Sigmoid colon (tissue), 7 donors: ENCODE measurements at places on chromosomes 2 and 18.

DNA sequence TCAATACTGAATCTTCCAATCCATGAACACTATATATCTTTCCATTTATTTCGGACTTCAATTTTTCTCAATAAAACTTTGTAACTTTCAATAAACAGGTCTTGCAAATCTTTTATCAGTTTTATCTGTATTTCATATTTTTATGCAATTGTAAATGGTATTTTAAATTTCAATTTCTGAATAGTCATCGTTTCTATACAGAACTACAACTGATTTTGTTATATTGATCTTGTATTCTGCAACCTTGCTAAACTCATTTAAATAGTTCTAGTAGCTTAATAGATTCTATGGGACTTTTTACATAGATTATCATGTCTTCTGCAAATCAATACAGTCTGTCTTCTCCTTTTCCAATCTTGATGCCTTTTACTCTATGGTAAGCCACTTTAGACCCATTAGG lies 90.4 kb downstream of the FAM228A start:
- H3K4me3 ChIP-seq, result no peak overlapping the region
- no peaks in the 10 kb centered on the region for H3K27me3 ChIP-seq
- H3K27ac ChIP-seq, result no peak overlapping the region
- peaks cover 50% of the 10 kb centered on the region for H3K36me3 ChIP-seq
- no peak for DNase-seq

DNA sequence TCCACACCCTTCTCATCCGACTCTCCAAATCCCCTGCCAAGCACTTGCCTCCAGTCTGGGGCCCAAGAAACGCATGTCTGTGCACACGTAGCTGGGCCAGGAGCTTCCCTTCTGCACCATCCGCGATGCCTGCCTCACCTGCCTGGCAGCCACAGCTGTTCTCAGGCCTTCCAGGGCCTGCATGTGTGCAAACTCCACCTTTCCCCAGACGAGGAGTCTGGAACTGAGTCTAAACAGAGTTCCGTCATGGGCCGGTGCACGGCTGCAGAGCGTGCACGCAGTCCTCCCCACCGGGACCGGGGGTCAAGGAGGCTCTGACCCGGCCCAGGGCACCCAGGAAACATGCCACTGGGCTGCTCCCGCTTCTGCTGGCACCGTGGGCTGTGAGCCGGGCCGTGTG lies 66.8 kb upstream of the SALL3 start:
- H3K27ac ChIP-seq, result no peak overlapping the region
- no peaks in the 10 kb centered on the region for H3K4me1 ChIP-seq
- H3K27me3 ChIP-seq, result no peaks in the 10 kb centered on the region
- H3K4me3 ChIP-seq, result no peak overlapping the region
- no peaks in the 10 kb centered on the region for H3K36me3 ChIP-seq

DNA sequence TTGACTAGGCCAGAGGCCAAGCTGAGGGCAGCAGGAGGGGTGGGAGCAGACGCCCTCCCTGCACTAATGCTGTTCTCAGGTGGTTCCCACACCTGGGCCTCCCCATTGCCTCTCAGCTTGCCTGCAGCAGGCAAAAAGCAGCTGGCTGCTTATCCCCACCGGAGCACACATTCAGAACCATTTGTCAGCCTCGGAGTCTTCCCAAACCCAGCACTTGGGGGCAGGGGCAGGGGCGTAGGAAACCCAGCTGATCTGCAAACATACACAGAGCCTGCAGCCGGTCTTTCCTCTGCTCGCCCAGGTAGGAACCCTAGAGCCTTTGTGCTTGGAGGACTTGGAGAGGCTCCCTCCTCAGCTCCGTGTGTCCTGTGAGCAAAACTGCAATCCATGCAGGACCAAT lies 249.8 kb downstream of the CYP26B1 start:
- H3K4me1 ChIP-seq, result no peaks in the 10 kb centered on the region
- H3K27ac ChIP-seq, result no peak overlapping the region
- no peak overlapping the region for H3K4me3 ChIP-seq
- no peaks in the 10 kb centered on the region for H3K27me3 ChIP-seq

GRCh38 chr2:152385650-152386049 lies 50.7 kb downstream of the FMNL2 start:
- H3K4me1 ChIP-seq, result no peaks in the 10 kb centered on the region
- DNase-seq, result no peak
- no peak overlapping the region for H3K27ac ChIP-seq
- no peaks in the 10 kb centered on the region for H3K36me3 ChIP-seq
- H3K27me3 ChIP-seq, result no peaks in the 10 kb centered on the region

DNA sequence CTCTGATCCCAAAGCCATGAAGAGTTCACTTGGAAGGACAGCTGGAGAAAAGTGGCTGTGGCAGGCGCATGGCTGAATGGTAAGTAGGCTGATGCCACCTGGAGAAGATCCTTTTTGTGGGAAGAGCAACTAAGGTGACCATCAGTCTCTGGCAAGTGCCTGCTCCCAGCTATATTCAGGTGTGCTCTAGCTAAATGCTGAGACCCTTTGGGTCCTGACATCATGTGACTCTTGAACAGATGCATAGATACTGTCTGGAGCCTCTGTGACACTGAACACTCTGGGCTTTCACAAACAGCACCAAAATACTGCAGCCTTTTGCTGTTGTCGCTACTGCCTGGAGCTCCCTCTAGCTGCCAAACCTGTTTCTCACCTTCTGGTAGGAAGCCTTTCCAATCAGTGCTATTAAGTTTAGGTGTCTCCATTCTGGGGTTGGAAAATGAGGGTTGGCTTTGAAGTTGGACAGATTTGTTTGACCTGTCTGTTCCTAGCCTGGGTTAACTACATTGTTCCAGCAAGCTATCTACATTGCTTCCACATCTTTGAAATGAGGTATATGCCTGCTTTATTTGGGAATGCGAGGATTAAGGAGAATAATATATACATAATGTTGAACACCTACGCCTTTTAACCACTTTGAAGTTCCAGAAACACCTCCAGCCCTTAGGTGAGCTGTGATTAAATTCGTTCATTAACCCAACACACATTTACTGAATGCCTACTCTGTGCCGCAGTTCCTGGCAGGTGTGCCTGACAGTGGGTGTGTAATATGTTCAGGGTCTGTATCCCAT lies 3.1 kb downstream of the EGR4 start:
- H3K27ac ChIP-seq, result no peak overlapping the region
- no peaks in the 10 kb centered on the region for H3K36me3 ChIP-seq
- DNase-seq, result no peak
- peaks cover 35% of the 10 kb centered on the region for H3K27me3 ChIP-seq
- H3K4me1 ChIP-seq, result peaks cover 20% of the 10 kb centered on the region

- DNase-seq, result no peak
- H3K36me3 ChIP-seq, result no peaks in the 10 kb centered on the region
- H3K27ac ChIP-seq, result no peak overlapping the region
Observed at GRCh38 chr18:57113799-57114420, 33.0 kb upstream of the BOD1L2 start.

DNA sequence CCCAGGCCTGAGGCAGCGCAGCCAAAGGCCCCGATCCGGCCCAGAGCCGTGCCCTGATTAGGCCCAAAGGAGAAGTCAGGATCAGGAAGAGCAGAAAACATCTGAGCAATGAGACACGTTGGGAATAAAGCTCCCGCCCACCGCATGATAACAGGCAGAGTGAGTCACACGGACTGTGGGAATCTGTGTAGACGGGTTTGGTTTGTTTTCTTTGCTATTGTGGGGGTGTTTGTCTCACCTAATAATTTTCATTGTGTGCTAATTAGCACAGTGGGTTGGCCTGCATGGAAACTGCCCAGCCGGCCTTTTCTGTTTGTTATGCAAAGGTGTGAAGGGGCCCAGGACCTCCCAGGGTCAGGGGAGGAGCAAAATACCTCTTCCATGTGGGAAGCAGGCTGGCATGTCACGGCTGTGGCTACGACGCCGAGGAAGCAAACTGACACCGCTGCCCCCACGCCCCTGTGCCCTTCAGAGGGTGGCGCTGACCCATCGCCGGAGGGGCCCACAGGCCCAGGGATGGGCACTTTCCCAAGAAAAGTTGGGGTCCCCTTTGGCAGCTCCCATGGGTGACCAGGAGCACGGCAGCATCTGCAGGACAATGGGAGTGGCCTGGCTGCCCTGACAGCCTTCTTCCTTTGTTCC lies 68.4 kb upstream of the CTDP1 start:
- H3K36me3 ChIP-seq, result no peaks in the 10 kb centered on the region
- H3K4me1 ChIP-seq, result no peaks in the 10 kb centered on the region
- H3K27ac ChIP-seq, result no peak overlapping the region
- no peaks in the 10 kb centered on the region for H3K27me3 ChIP-seq

- no peaks in the 10 kb centered on the region for H3K36me3 ChIP-seq
- no peak for DNase-seq
Observed at GRCh38 chr2:114009205-114009944, 119.5 kb downstream of the ACTR3 start.

DNA sequence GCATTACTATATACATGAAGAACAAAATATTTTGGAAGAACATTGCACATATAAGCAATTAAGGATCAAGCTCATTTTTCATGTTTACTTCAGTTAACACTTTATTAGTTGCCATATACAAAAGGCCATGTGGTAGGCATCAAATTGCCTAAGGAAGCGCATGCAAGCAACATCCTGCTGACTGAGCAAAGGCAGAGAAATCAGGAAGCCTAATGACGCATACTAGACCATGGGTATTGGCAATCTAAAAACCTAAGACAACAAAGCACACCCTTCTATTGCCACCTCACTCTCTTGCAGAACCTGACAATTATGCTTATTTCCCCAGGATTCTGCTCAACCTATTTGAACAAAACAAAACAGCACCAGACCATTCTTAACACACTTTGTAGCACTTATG lies 171.9 kb downstream of the STK39 start:
- no peak overlapping the region for H3K4me3 ChIP-seq
- no peaks in the 10 kb centered on the region for H3K36me3 ChIP-seq
- H3K27ac ChIP-seq, result no peak overlapping the region
- no peaks in the 10 kb centered on the region for H3K27me3 ChIP-seq
- H3K4me1 ChIP-seq, result no peaks in the 10 kb centered on the region
- DNase-seq, result no peak

DNA sequence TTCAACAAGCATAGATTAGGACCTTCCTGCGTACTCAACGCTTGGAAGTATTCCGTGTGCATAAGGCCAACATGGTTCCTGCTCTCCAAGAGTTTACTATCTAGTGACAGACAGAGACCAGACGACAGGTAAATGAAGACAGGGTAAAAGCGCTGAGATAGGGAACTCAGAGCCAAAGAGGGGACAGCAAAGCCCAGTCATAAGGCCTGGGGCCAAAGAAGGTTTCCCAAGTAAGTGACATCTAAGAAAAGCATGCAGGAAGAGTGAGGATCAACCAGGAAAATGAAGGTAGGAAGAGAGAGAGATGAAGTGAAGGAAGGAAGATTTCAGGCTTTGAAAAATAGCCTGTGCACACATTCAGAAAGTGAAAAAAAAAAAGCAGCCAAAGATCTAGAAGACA lies 76.9 kb upstream of the CDH20 start:
- no peak overlapping the region for H3K4me3 ChIP-seq
- no peaks in the 10 kb centered on the region for H3K27me3 ChIP-seq
- no peak for DNase-seq
- no peak overlapping the region for H3K27ac ChIP-seq
- H3K36me3 ChIP-seq, result no peaks in the 10 kb centered on the region

DNA sequence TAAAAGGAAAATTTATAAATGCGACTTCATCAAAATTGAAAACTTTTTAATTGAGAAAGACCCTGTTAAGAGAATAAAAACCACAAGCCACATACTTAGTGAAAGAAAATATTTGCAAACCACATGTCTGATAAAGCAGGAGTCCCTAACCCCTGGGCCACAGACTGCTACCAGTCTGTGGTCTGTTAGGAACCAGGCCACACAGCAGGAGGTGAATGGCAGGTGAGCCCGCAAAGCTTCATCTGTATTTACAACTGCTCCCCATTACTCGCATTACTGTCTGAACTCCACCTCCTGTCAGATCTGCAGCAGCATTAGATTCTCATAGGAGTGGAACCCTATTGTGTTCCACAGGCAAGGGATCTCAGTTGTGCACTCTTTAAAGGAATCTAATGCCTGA lies 95.5 kb upstream of the CRACDL start:
- no peak for DNase-seq
- H3K36me3 ChIP-seq, result no peaks in the 10 kb centered on the region
- no peak overlapping the region for H3K4me3 ChIP-seq
- no peaks in the 10 kb centered on the region for H3K27me3 ChIP-seq
- no peaks in the 10 kb centered on the region for H3K4me1 ChIP-seq

DNA sequence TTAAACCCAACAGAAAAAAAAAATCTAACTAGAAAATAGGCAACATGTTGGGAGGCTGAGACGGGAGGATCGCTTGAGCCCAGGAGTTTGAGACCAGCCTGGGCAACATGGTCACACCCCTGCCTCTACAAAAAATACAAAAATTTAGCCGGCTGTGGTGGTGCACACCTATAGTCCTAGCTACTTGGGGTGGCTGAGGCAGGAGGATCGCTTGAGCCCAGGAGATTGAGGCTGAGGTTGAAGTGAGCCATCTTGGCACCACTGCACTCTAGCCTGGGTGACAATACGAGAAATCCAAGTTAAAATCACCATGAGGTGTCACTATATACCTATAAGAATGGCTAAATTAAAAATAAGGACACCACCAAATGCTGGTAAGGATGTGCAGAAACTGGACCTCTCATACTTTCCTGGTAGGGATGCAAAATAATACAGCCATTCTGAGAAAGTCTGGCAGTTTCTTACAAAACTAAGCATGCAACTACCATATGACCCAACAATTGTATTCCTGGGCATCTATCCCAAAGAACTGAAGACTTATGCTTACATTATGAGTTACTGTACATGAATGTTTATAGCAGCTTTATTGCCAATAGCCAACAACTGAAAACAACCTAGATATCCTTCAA lies 2.2 kb downstream of the SEPTIN10 start:
- no peak for DNase-seq
- peak overlapping the region; percentile 99 for H3K27ac ChIP-seq
- H3K4me1 ChIP-seq, result peaks cover 75% of the 10 kb centered on the region
- no peak overlapping the region for H3K4me3 ChIP-seq
- no peaks in the 10 kb centered on the region for H3K36me3 ChIP-seq
- H3K27me3 ChIP-seq, result no peaks in the 10 kb centered on the region

- H3K27ac ChIP-seq, result no peak overlapping the region
- H3K4me1 ChIP-seq, result peaks cover 9% of the 10 kb centered on the region
- DNase-seq, result no peak
- no peaks in the 10 kb centered on the region for H3K27me3 ChIP-seq
- no peak overlapping the region for H3K4me3 ChIP-seq
Observed at GRCh38 chr2:15126373-15126772, 434.8 kb downstream of the NBAS start.

DNA sequence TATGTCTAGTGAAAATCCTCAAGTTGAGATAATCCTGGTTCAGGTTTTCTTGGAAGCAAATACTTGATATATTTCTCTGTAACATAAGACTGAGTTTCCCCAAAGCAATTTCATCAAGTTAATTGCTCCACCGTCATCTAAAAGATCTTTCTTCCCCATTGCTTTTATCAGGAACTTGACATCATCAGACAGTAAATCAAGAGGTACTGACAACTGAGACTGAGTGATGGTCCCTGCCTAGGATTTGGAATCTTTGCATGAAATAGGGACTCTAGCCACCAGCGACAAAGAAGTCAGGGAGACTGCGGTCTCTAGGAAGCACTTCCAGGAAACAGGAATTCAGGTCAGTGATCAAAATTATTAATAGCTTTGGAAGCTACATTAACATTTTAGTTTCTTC lies 43.4 kb upstream of the SCN1A start:
- H3K27me3 ChIP-seq, result no peaks in the 10 kb centered on the region
- no peak for DNase-seq
- no peak overlapping the region for H3K27ac ChIP-seq
- no peak overlapping the region for H3K4me3 ChIP-seq
